ENCODE measurements at places on chromosomes 13 and 19. TPM values are rescaled to one million over a fixed set of nuclear protein-coding genes. Genes with fewer than 3 reads are reported as not detected.

The KRTDAP gene
- not detected for total RNA-seq

The DMKN gene
- total RNA-seq, result 3.6 TPM

The FUT3 gene
- 0.32 TPM for total RNA-seq

The DZIP1 gene
- total RNA-seq, result 0.29 TPM

The BORCS8 gene
- 26.9 TPM for total RNA-seq

The KLK4 gene
- not detected for total RNA-seq

The CGB2 gene
- total RNA-seq, result not detected

The POU2F2 gene
- 34.2 TPM for total RNA-seq

The FLT3 gene
- not detected for total RNA-seq

The ZGLP1 gene
- total RNA-seq, result 2.2 TPM

The ICAM5 gene
- 2.0 TPM for total RNA-seq

The CEACAM3 gene
- not detected for total RNA-seq

The S1PR5 gene
- 0.27 TPM for total RNA-seq

The CGB1 gene
- not detected for total RNA-seq

The SMIM44 gene
- not detected for total RNA-seq

The LHB gene
- not detected for total RNA-seq

The HIPK4 gene
- not detected for total RNA-seq

The LILRA5 gene
- not detected for total RNA-seq

The ONECUT3 gene
- total RNA-seq, result not detected

The LILRB1 gene
- total RNA-seq, result 0.31 TPM

The CD70 gene
- total RNA-seq, result 4.8 TPM

The ANKLE1 gene
- 8.4 TPM for total RNA-seq

The ZNF681 gene
- total RNA-seq, result 2.4 TPM

The ACP5 gene
- 20.3 TPM for total RNA-seq

The DLL3 gene
- total RNA-seq, result 0.97 TPM

The TEX29 gene
- 2.0 TPM for total RNA-seq

The ZFP14 gene
- total RNA-seq, result 2.4 TPM

The SPACA4 gene
- total RNA-seq, result not detected

The ERICH6B gene
- not detected for total RNA-seq

The DCT gene
- total RNA-seq, result 0.34 TPM

The HOOK2 gene
- total RNA-seq, result 41.5 TPM

The ZSWIM4 gene
- 6.3 TPM for total RNA-seq

The PLEKHA4 gene
- total RNA-seq, result 9.1 TPM

The THSD8 gene
- 42.7 TPM for total RNA-seq

The CCNA1 gene
- not detected for total RNA-seq

The SEMA6B gene
- total RNA-seq, result not detected

The VSTM1 gene
- not detected for total RNA-seq

The TSKS gene
- total RNA-seq, result 1.9 TPM

The R3HDM4 gene
- total RNA-seq, result 102 TPM

The HIF3A gene
- total RNA-seq, result not detected

The ZNF175 gene
- total RNA-seq, result 14.2 TPM

The CD37 gene
- total RNA-seq, result 194 TPM

The ZNF69 gene
- 1.8 TPM for total RNA-seq

Data from activated naive CD4-positive, alpha-beta T cell treated with anti-CD3 and anti-CD28 coated beads, Interleukin-2, amount 50 U/mL, for 72 hours (primary cell).